CD4-positive, alpha-beta memory T cell (primary cell): ENCODE measurements at places on chromosomes 7 and 10.

GRCh38 chr7:25379351-25380300, 151.3 kb upstream of the NPVF start:
- no peak for DNase-seq

DNA sequence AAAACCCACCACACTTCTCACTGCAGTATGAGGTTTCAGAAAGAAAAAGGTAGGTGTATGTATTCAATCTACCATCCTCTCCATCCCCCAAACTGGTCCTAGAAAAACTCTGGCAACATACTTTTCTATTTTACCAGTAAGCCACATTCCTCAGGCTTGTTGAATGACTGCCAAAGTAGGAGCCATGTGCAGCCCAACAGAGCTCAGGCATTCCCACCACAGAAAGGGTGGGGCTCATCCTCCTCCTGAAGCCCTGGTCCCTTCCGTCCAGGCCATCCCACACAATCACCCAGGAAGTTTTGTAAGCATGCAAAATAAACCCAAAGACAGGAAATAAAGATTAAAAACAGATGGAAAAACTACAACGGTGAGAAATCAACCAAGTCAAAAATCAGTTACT, 57.2 kb downstream of the MAD1L1 start:
- DNase-seq: no peak

- DNase-seq: peak; percentile 65
Measured at GRCh38 chr10:102835007-102835482, 2.2 kb downstream of the CYP17A1 start.

GRCh38 chr7:27364344-27364758, 121.7 kb downstream of the EVX1 start:
- no peak for DNase-seq

GRCh38 chr10:104240078-104240477, 7.9 kb upstream of the CFAP43 start:
- DNase-seq: no peak

DNA sequence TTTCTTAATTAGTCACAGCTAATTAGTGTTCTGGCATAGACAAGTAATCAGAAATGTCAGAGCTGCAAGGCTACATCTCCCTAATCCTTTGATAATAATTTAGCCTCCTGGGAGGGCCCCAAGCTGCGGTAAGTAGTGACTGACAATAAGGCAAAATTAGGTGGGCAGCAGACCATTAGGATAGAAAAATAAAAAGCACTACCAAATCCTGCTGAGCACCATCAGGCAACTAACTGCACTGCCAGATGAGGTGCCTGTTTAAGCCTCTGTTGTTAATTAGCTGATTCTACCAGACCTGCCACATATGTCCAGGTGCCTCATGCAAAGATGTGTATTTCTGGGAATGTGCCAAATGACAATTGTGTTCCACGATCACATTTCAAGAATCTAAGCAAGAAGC, 32.5 kb upstream of the FEZF1 start:
- DNase-seq: no peak

DNA sequence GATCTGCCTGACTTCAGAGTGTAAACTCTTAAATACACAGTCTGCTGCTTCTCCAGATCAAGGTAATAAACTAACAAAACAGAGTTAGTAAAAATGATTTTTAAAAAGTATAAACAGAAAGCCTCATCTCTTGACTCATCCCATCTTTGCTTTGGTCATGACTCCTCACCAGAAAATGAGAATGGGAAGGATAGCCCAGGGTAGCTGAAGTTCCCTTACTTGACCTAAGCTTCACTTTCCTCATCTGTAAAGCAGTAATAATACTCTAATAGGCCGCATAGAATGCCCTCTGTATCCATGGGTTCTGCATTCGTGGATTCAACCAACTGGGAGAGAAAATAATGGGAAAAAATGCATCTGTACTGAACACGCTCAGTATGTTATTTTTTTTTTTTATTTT, 11.3 kb upstream of the SLC25A28 start:
- no peak for DNase-seq

- DNase-seq: no peak
Measured at GRCh38 chr7:42189535-42189934, 47.5 kb downstream of the GLI3 start.

- DNase-seq: no peak
Measured at GRCh38 chr7:158784270-158784669, 45.0 kb downstream of the ESYT2 start.

DNA sequence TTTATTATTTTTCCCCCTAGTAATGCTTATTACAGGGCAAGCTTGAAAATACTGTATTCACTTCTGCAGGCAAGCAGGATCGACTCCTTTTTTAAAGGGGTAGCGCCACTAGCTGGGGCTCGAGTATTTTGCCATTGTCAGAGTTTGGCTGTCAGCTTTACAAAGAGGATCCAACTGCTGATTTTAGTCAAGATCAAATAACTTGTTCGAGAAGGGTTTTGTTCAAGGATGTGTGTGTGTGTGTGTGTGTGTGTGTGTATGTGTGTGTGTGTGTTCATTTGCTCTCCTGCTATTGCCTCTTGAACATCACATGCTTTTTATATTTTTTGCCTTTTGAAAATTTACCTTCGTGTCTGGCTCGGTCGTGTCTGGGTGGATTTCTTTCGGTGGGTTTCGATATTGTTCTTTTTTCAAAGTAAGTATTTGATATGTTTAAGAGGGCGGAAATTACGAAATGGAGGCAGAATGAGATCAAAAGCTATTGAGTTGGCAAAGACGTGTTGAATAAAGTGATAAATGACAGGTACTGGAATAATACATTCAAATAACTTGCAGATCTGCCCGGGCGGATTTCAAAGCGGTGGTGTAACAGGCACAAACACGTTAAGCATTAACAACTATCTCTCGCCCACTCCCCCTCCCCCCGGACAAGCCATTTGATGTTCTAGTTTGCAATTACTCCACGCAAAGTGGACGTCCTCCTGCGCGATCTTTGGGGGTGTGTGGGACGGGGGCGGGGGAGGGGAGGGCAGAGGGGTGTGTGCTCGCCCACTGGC, 1.1 kb downstream of the ARID5B start:
- DNase-seq: peak; percentile 89

DNA sequence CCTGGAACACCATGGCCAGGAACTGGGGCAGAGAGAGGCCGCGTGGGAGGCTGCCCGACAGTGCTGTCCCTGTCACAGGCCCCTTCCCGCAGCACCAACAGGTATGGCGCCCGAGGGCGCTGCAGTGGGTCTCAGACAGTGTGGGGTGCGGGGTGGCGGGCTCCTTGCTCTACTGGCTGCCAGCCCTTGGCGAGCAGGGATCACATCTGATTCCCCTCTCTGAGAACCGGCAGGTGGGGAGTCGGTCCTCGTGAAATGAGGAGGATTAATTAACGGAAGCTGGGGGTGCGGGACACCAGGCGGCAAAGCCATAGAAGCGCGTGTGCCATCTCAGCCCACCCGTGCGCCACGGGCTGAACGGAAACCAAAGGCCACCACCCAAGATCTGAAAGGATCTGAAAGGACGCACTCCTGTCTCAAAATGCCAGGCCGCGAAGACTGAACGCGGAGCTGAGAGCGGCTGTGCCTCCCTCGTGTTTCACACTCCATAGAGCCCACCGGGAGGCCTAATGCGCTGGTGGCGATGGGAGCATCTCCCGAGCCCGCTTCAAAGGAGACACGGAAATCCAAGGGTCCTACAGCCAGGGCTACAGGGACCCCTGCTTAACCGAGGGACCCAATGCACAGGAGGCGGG, 6.8 kb downstream of the INTS1 start:
- DNase-seq: no peak

- DNase-seq: no peak
Measured at GRCh38 chr10:120981601-120982391, 130.6 kb downstream of the WDR11 start.

DNA sequence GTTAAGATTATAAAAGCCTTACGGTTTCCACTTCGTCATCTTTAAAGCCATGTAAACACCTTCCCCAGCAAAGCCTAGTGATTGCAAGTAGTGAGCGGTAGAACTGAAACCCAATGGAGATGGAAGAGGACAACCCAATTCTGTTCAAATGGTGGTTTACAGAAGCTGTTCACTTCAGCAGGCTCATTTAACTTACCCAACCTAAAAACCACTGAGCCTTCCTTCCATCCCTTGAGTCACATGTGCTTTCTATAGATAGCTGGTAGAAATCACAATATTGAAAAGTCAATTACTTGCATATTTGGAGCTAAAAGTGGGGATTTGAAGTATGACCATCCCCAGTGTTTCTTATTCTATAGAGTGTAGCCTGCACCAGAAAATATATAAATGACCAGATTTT, 667.7 kb downstream of the SUGCT start:
- no peak for DNase-seq

- DNase-seq: no peak
Measured at GRCh38 chr7:80843018-80843677, 75.7 kb downstream of the SEMA3C start.

DNA sequence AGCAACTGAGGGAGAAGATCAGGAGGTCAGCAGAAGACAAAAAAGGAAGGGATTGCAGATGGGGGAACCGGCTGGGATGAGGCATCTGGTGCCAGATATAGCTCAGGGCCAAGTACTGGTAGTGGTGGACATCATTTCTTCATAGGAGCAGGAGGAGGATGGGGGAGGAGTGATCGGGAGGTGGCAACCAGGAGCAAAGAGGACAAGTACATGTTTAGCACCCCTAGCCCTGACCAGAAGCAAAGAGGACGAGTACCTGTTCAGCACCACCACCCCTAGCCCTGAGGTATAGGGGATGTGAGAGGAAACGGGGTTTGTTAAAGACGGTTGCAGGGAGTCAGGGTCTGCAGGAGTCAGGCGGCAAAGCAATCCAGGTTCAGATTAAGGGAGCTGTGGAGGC, 84.5 kb upstream of the NPS start:
- DNase-seq: no peak

DNA sequence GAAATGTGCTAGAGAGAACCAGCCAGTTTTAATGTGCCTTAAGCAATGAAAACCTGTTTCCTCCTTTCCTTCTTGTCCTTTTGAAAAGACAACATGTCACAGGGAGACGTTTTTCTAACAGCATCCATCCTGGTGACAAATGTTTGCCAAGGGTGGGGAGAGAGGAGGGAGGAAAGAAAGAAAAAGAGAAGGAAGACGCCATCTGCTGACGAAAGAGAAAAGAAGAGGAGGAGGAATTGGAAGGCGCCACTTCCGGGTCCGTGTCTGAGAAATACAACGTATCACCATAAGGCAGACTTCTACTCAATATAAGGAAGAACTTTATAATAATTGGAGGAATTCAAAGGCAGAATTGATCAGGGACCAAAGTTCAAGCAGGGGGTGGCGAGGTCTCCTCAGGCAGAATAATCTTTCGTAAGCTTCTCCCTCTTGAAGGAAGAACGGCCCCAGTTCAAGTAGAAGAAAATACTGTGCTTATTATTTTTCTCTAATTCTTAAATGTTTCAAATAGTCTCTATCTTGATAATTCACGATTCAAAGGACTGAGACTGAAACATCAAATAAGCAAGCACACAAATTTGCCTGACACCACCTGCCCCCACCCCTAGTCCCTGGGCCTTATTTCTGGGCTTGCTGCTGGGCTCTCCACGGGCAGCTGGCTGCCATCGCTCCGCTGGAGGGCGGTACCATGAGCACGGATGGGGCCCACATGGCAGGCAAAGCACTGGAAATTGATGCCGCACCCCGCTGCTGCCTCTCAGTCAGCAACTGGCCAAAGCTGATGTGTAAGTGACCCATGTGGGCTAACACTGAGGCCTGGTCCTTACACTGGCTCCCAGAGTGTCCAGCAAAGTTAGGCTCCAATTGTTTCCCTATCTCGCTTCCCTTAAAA, 273.7 kb upstream of the KLF14 start:
- DNase-seq: peak; percentile 68

GRCh38 chr10:7475046-7475911, 64.4 kb upstream of the SFMBT2 start:
- DNase-seq: no peak

- no peak for DNase-seq
Measured at GRCh38 chr10:36721871-36722270, 403.5 kb upstream of the ANKRD30A start.

DNA sequence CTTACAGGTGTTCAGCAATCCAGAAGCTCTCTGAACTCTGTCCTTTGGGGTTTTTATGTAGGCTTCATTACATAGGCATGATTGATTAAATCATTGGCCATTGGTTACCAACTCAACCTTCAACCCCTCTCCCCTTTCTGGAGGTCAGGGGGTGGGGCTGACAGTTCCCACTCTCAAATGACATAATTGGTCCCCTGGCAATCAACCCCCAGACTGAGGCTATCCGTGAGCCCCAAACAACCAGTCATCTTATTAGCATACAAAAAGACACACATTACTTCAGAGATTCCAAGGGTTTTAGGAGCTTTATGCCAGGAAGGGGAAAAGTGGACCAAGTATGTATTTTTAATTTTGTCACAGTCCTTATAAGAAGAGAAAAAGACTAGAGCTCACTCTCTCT, 92.1 kb downstream of the ZNF467 start:
- no peak for DNase-seq

DNA sequence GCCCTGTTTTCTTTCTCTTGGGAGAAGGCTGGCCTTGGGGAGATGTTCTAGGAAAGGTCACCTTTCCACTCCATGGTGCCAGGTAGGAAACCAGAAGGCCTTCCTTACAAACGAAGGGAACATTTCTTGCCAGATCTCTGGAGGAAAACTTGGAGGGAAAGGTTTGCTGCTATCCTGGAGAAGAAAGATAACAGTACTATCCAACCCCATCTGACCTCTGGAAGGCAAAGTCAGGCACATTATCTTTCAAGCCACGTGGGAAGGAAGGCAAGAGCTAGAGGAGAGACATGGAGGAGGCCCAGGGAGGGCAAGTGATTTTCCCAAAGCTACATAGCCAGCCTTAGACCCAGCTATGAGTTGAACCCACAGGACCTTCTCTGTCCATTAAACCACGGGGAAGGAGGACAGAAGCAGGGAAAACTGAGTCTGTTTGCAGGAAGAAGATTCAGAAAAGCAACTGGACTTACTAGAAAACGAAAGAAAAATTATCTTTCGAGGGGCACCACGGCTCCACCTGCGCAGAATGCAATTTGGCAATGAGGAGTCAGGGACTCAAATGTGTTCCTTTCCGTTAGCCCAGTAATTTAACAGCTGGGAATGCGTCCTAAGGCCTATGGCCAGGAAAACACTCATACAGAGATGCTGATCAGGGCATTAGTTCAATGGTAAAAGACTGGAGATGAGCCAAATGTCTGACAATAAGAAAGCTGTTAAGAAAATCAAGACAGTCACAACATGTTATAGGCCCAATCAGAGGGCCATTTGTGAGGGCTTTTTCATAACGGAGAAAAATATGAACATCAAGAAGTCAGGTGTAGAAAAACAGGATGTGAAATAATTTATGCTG, 32.0 kb upstream of the PSAP start:
- DNase-seq: no peak

- no peak for DNase-seq
Measured at GRCh38 chr7:158102897-158103296, 484.7 kb downstream of the PTPRN2 start.

- no peak for DNase-seq
Measured at GRCh38 chr7:138204285-138204981, 128.2 kb downstream of the AKR1D1 start.

- no peak for DNase-seq
Measured at GRCh38 chr10:23442936-23443335, 4.1 kb downstream of the OTUD1 start.

GRCh38 chr10:128489324-128490247, 363.4 kb upstream of the MKI67 start:
- DNase-seq: no peak

GRCh38 chr7:133253519-133253875, 619 bp downstream of the EXOC4 start:
- DNase-seq: no peak
